ENCODE measurements at places on chromosomes 3 and 15.

DNA sequence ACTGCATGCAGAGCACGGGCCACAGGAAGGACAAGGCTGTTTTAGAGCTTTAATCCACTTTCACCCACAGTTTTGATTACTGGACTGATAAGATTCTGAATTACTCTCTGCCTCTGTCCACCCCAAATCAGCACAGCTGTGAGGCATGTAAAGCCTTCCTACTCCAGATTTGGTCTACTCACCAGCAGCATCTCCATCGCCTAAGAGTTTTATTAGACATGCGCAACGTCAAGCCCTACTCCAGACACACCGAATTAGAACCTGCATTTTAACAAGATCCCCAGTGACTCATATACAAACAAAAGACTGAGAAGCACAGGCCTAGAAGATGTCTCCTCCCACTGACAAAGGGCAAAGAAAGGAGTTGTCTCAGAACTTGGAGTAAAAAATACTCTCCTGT is 221.2 kb downstream of the TUSC7 start:
- no peak for DNase-seq

GRCh38 chr3:115146032-115146417 is 1.1 kb downstream of the ZBTB20 start:
- DNase-seq: peak; percentile 71

- peak; percentile 25 for DNase-seq
These were observed 66.2 kb upstream of the TSC22D2 start for GRCh38 chr3:150341891-150342290.

DNA sequence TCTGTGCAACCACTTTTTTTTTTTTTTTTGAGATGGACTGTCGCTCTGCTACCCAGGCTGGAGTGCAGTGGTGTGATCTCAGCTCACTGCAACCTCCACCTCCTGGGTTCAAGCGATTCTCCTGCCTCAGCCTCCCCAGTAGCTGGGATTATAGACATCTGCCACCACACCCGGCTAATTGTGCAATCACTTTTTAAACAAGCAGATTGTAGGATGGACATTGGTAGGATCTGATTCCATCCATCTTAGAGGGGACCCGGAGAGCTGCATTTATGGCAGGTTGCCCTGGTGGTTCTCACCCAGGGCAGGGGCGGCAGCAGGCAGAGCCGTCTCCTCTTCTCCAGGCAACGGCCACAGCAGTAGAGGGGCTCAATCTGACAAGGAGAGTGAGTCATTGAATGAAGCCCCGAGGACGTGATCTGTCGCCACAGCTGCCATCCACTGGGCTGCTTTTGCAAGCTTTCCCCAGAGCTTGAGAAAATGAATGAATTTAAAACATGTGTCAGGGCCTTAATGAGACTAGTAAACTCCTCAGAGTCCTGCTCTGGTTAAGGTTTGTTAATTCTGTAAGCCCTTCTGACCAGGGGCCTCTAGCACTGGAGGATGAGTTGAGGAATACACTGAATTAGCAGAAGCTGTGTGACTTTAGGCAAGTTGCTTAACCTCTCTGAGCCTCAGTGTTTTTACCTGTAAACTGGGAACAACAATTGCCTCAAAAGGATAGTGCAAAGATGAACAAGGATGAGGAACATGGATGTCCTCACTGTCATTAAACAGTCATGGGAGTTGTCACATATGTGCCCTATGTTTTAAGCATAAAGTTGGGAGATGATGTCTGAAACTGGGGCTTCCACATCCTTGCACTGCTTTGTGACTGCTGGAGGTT is 129.1 kb downstream of the ASB7 start:
- no peak for DNase-seq

DNA sequence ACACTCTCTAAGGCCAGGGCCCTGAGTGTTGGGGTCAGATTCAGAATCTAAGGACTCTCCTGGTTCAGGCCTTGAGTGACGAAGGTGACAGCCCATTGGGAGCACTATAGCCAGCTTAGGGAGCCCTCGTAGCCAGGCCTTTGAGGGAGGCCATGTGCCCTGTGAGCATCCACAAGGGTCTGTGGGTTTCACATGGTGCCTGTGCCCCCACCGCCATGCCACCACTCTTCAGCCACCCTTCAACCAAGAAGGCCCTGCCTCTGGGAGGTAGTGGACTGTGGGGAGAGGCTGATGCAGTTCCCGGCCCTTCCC is 37.5 kb downstream of the TSPAN3 start:
- no peak for DNase-seq

- no peak for DNase-seq
These were observed 31.6 kb upstream of the OR5K4 start for GRCh38 chr3:98322101-98322500.
